Hepatocyte (in vitro differentiated cells): ENCODE measurements at places on chromosomes 7 and 10. TPM values are rescaled to one million over a fixed set of nuclear protein-coding genes. Genes with fewer than 3 reads are reported as not detected.
A peak's percentile ranks its signal among the peaks of the same experiment; 100 is the strongest.

Gene C7orf33
- total RNA-seq: not detected in 2 replicates

DNA sequence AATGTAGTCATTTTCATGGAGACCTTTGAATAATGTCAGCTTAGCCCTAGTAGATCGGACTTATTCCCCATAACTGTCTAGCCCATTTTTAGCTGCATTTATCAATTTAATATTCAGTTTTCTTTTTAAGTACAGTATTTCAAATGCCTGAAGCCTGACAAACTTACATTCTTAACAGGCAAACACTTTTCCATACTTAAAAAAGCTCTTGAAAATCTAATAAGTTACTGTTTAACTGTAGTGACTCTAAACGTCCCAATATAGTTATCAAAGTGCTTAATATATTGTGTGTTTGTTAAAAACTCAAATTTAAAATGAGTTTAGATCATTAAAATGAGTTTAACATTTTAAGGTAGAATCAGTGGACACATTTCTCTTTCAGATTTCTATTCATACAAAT is 44.9 kb downstream of the PON1 start:
- H3K27ac ChIP-seq: no peak overlapping the region
- H3K27me3 ChIP-seq: no peaks in the 10 kb centered on the region

DNA sequence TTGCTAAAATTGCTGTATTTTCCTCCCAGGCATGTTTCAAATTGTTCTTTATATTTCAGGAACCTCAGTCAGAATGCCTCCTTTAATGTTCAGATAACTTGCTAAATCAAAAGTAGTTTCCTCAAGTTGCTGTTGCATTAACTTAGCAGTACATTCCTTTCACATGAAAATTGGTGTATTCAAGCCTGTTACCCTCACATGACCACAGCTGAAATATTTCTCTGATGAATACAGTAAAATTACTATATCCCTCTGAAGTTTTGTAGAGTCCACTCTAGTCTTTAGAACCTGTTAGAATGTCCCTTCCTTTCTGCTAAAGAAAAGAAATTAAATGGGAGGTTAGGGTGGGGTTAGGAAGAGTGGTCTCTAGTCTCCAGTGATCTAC is 24.5 kb upstream of the C1GALT1 start:
- no peak for DNase-seq
- H3K4me3 ChIP-seq: no peak overlapping the region
- no peaks in the 10 kb centered on the region for H3K36me3 ChIP-seq
- H3K27me3 ChIP-seq: no peaks in the 10 kb centered on the region
- H3K27ac ChIP-seq: no peak overlapping the region
- H3K4me1 ChIP-seq: no peaks in the 10 kb centered on the region

DNA sequence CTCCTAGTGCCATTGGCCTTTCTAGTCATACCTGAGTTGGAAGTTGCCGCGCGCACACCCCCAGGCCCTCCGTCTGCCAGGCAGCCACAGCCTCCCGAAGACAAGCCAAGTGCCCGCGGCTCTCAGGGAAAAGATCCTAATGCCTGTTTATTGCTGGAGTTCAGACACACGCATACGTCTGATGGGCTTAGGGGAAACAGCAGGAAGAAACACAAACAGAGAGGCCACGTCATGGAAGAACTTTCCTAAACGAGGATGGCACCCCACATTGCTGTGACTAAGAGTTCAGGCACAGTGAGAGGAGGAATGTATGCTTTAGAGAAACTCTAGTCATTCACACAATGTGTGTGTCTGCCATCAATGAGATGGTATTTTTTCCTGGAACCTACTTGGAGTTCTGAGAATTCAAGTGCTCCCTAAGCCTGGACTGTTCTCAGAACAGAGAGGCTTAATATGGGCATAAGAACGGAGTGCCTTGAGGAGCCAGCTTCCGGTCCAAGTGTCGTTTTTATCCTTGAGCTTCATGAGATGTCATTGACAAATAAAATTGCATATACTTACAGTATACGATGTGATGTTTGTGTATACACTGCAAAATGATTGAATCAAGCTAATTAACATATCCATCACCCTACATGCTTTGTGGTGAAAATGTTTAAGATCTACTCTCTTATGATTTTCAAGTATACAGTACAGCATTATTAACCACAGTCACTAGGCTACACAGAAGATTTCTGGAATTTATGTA is 11.6 kb upstream of the RBP3 start:
- H3K27ac ChIP-seq: no peak overlapping the region
- no peak for DNase-seq
- no peaks in the 10 kb centered on the region for H3K27me3 ChIP-seq
- H3K4me3 ChIP-seq: no peak overlapping the region
- H3K36me3 ChIP-seq: no peaks in the 10 kb centered on the region

- no peaks in the 10 kb centered on the region for H3K27me3 ChIP-seq
- no peak for DNase-seq
- H3K27ac ChIP-seq: no peak overlapping the region
- no peak overlapping the region for H3K4me3 ChIP-seq
- H3K4me1 ChIP-seq: no peaks in the 10 kb centered on the region
- peaks cover 7% of the 10 kb centered on the region for H3K36me3 ChIP-seq
Measured at GRCh38 chr10:100930368-100930767, 17.6 kb downstream of the SLF2 start.

- DNase-seq: no peak
- peaks cover 2% of the 10 kb centered on the region for H3K4me1 ChIP-seq
- no peak overlapping the region for H3K27ac ChIP-seq
- no peaks in the 10 kb centered on the region for H3K27me3 ChIP-seq
- no peaks in the 10 kb centered on the region for H3K36me3 ChIP-seq
- H3K4me3 ChIP-seq: no peak overlapping the region
Measured at GRCh38 chr7:299628-300027, 9.7 kb downstream of the FOXL3 start.

GRCh38 chr7:100785878-100786277 is 41.4 kb downstream of the EPHB4 start:
- H3K4me3 ChIP-seq: no peak overlapping the region
- H3K36me3 ChIP-seq: no peaks in the 10 kb centered on the region
- H3K4me1 ChIP-seq: no peaks in the 10 kb centered on the region
- DNase-seq: no peak
- H3K27me3 ChIP-seq: no peaks in the 10 kb centered on the region

DNA sequence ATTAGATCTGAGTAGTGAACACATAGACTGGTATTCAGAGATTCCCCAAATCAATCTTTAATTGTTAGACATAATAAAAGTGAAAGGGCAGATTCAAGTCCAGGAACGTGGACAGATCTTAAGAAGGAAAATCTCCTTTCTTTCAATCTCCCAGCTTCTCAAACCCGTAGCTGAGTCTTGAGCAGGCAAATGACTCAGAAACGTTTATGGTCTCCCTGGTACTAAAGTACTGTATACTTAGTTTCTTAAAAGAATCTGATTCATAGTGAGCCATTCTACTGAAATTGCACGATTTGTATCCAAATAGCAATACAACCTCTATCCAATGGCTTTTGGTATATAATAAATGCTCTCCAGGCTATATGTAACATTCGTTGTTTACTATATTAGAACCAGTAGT is 140.4 kb upstream of the RHEB start:
- peak overlapping the region; percentile 5 for H3K27ac ChIP-seq
- no peaks in the 10 kb centered on the region for H3K27me3 ChIP-seq
- H3K4me3 ChIP-seq: no peak overlapping the region
- H3K4me1 ChIP-seq: no peaks in the 10 kb centered on the region
